ENCODE measurements at places on chromosomes 2 and 18.

GRCh38 chr2:45337481-45337880, 273.6 kb downstream of the SRBD1 start:
- no peak for DNase-seq

DNA sequence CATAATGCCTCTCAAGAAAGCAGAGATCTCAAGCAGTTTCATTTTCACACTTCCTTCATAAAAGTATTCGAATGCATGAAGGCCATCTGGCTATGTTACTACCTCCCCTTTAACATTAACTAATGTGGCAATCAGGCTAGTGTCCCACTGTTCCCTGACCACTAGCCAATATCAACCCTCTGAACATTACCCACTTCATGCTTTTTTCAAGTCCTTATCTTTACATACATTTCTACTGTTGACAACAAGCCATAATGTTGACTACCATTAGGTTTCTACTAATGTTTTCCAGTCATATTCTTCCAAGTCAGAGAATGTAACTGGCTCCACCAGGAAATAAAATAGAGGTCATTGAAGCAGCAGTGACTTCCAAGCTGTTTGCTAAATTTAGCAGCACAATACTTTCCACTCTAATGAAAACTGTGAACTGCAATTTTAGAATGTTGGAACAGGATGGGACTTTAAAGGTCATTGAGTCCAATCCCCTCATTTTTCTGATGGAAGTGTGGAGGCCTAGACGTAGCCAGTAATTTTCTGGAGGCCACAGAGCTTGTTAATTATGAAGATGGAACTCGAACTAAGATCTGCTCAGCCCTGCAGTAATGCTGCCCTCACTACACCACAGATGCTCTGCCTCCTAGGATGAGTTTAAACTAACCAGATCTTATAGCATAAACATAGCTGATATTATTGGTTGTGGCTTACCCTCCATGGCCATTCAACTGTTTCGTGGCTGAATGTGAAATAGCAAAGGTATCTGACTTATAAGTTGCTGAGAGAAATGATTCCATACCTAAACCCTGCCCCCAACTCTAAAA, 630 bp upstream of the PPP1R1C start:
- DNase-seq = no peak

GRCh38 chr2:182951948-182952663, 85.7 kb upstream of the FRZB start:
- DNase-seq = peak; percentile 4

GRCh38 chr18:77366720-77367641, 117.3 kb downstream of the GALR1 start:
- DNase-seq = no peak

DNA sequence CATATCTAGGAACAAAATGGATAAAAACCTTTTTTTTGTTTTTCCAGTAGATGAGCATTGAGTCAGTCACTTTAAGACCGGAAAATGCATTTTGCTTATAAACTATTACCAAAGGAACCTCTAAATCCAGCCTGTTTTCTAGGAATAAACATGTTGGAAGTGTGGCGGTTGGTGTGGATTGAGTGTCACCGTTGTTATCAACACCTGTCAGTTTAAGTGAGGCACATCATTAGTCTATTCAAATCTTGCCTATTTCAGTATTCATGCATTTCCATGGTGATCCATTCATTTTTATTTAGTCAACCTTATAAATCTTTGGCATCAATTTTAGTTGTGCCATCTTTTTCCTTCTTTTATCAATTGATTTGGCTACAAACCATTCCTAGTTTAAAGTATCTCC, 3.3 kb downstream of the KLHL29 start:
- no peak for DNase-seq

- DNase-seq = no peak
Measured at GRCh38 chr2:164739966-164740365, 101.7 kb downstream of the COBLL1 start.

- DNase-seq = no peak
Measured at GRCh38 chr2:71821856-71822255, 325.8 kb downstream of the CYP26B1 start.

- DNase-seq = no peak
Measured at GRCh38 chr2:5945742-5946141, 253.6 kb downstream of the SOX11 start.

GRCh38 chr18:45317948-45318640, 297.2 kb upstream of the SLC14A2 start:
- DNase-seq = no peak

DNA sequence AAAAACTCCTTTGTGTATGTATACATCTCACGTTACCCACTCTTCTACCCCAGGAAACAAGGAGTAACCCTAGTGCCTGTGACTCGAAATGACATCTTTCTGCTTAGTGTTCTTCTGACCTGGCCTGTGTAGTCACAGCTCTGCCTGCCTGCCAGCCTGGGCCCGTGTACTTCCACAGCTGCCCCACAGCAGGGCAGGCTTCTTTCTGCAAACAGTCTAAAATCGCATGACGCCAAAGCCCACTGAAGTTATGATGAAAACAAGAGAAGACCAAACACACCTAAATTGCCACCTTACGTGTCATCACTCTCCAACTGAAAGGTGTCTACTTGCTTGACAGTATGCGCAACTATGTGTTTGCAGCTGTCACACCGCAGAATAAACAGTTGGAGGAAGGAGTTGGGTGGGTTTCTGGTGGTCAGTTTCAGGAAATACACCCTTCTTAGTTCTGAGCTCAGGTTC, 1.5 kb downstream of the GAREM1 start:
- peak; percentile 18 for DNase-seq

DNA sequence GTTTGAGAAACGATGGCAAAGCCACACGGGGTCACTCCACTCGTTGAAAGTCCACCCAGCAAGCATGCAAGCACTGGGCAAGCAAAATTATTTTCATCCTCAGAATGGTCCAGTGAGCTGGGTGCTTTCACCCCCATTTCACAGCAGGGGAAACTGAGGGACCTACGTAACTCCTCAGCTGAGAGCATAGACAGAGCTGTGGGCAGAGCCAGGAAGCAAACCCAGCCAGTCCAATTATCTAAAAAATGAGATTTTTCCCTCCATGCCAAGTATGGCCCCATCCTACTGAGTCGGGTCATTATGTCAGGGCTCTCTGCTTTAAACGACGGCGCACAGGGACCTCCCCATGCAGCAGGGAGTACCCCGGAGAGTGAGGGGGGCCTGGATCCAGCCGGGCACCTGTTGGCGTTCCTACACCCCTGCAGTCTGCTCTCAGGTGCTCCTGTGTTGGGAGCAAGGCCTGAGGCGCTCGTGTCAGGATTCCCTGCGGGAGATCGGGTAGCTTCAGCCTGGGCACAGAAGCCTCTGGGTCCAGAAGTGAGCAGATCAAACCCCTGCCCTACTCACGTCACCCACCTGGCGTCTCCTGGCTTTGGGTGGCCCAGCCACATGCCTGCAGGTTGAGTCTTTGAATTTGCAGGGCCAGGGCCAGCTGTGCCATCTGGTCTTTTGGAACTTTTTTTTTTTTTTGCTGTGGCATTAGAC, 17.3 kb downstream of the TWIST2 start:
- no peak for DNase-seq

DNA sequence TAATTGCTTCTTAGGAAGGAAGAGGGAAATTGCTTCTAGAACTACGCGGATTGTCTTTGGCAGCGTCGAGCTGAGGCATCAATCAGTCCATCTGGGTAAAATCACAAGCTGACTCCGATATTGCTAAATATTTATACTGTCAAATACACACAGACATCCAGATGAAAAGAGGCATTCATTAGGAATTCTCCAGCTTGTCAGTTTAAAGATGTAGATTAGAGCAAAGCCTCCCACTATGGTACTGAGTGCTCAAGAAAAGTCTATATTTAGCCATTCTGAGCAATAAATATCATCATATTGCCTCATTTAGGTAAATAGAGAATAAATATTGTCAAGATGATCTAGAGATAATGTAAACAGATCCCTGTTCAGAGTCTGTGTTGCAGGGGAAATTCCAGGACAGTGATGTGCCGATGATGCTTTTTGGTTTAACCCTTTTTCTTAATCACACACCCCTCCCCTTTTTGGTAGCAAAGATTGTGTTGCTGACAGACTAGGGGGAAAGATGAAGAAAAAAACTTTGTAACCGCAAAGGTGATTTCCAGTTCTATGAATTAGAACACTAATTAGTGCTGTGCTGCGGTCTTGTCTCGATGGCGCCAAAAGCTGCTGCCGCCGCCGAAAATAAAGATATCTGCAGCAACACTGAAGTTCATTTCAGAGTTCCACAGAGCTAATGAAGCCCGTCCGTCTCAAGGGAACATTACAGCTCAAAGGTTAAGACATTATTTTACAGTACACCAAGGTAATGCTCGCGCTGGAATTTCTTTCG, 171.8 kb downstream of the PTGR3 start:
- DNase-seq = no peak

GRCh38 chr2:65228263-65228750, 676 bp downstream of the ACTR2 start:
- peak; percentile 56 for DNase-seq

- DNase-seq = no peak
Measured at GRCh38 chr18:63107931-63108330, 211.6 kb downstream of the BCL2 start.

DNA sequence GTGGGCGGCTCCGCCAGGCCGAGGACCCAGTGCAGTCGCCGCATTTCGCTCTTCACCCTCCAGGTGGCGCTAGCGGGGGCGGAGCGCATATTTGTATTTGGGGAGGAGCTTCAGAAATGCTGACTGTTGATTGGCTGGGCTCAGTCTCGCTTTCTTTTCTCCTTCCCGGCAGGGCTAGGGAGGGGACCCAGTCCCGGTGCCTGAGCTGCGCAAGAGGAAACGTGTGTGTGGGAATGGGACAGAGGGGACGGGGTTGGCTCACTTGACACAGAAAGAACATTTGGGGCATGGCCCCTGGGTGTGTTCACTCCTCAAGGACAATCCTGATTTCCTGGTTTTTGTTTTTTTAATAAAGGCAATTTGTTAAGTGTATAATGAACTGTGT, 20.3 kb upstream of the DNMT3A start:
- DNase-seq = peak; percentile 98

GRCh38 chr18:73593207-73593606, 554.4 kb downstream of the FBXO15 start:
- no peak for DNase-seq

GRCh38 chr2:15147591-15147990, 413.5 kb downstream of the NBAS start:
- DNase-seq = no peak

DNA sequence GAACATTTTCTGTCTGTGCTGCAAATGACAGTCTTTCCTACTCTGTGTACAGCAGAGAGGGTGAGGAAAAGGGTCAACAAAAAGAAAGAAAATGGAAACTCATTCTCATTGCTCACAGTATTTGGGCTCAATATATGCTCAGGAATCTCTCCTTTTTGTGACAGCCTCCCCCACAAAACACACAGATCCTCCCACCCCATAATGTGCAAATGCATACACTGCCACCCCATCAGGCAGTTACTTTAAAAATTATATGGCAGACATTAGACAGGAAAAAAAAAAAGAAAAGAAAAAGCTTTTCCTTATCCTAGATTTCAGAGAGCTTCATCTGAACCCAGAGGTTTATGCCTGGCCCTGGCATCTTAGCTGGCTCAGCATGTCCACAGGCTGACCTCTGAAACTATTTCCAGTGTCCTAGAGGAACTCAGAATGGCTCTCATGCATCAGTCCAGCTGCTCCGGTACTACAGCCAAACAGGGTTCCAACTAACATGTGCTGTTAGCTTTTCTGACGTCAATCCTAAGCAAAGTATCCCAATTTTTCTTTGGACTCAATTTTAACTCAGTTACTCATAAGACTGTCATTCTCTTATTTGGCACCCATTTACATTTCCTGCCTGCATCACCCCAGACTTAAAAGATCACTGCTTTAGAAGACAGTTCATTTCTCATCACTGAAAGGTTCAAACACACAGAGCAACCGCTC, 105.9 kb downstream of the RBMS1 start:
- DNase-seq = no peak

- DNase-seq = no peak
Measured at GRCh38 chr2:64263315-64263714, 119.1 kb upstream of the PELI1 start.

GRCh38 chr2:98811766-98812165, 80.8 kb upstream of the MGAT4A start:
- DNase-seq = no peak

DNA sequence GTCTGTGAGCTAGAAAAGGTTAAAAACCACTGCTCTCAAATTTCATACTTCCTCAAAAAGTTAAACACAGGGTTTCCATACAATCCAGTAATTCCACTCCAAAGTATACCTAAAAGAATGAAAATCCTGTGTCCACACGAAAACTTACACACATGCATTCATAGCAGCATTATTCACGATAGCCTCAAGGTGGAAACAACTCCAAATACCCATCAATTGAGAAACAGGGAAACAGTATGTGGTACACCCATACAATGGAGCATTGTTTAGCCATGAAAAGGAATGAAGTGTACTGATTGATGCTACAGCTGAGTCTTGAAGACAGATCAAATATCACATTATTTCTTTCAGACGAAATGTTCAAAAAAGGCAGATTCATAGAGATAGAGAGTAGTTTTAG, 36.7 kb downstream of the UXS1 start:
- no peak for DNase-seq

Measured in activated naive CD4-positive, alpha-beta T cell treated with anti-CD3 and anti-CD28 coated beads for 36 hours (primary cell).